ENCODE measurements at places on chromosomes 12 and 14.

DNA sequence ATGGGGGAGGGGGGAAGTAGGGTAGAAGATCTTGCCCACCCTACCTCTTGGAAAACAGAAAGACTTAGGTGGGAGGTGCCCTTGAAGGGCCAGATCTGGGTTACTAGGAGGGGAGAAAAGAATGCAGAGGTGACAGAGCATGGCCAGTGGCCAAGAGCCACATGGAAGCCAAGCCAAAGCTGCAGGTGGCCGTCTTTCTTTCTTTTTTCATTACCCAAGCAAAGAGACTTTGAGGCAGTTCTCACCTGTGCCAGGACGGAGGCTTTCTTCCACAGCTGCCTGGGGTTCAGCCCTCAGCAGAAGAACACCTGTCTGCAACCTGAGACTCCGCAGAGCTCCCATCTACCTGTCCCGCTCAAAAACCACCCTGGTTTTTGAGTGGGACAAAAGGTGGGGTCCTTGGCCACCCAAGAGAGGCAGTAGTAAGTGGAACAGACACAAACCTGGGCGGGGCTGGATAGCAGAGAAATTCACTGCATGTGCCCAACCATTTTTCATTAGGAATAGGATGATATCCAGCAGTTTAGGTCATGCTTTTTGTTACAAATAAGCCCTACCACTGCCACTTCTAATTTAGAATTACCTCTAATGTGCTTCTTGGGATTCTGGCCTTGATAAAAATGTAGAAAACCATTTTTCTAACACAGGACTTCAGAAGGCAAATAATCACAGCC is 116.5 kb downstream of the DYRK2 start:
- no peak for DNase-seq

DNA sequence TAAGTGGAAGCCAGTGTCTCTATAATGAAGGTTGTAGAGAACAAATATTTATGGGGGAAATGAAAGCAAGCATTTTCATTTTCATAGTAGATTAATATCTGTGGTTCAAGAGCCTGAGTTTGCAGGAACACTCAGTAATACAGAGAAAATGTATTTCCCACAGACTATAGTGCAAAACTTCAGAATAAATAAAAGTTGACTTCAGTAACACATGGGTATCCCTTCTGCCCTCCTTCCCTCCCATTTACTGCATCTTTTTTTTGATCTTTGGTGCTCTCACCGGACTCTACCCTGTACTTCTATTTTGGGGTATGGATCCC is 75.3 kb upstream of the AMN1 start:
- no peak for DNase-seq

DNA sequence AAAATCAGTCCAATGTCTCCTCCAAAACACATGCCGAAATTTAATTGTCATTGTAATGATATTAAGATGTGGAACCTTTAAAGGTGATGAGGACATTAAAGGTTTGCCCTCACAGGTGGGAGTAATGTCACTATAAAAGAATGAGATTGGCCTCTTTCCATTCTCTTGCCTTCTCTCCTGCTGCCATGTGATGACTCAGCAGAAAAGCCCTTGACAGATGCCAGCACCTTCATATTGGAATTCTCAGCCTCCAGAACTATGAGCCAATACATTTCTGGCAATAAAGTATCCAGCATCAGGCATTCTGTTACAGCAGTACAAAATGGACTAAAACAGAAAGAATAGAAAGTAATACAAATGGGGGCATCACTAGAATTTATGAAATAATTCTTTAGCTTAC is 609.7 kb downstream of the SLC16A7 start:
- no peak for DNase-seq

GRCh38 chr12:124808272-124808671 is 55.4 kb downstream of the SCARB1 start:
- no peak for DNase-seq

DNA sequence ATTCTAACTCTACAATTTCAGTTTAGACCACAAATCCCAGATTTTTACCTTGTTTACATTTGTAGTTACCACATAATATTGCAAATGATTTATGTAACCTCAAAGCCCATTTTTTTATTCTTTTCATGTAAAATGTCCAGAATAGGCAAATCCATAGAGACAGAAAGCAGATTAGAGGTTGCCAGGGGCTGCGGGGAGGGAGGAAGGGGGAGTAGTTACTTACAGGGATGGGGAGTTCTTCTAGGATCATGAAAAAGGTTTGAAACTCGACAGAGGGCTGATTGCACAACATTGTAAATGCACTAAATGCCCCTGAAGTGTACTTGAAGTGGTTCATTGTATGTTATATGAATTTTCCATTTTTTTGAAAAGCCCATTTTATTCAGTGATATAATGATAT is 66.5 kb downstream of the PPP2R5C start:
- DNase-seq = no peak

DNA sequence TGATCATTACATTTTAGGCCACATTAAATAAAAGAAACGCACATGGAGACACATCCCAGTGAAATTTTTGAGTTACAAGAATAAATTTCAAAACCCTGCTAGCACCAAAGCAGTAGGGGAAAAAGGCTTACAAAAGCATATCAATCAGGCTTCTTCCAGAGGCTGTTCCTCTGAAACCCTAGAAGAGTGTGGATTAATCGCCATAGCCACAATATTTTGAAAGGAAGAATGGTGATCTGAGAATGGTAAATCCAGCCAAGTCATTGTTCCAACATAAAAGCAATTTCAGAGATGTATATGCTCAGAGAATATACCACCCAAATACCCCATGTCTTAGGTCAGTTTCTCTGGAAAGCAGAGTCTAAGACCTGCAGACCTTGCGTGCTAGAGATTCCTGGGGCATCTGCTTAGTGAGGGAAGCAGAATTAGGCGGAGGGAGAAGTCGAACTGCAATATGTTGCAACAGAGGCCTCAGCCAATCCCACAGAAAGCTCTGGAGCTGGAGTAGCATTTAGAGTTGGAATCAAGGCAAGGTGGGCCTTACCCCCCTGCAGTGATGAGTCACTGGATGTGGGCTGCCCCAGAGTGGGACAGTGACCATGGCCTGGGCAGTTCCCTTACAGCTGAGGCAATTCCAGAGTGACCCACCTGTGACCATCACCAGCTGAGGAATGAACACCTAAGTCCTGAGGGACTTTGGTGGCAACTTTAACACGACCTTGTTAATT is 125.2 kb downstream of the NTF3 start:
- no peak for DNase-seq

GRCh38 chr12:129629901-129630300 is 273.9 kb downstream of the TMEM132D start:
- DNase-seq = no peak

GRCh38 chr14:68584786-68585185 is 208.1 kb downstream of the ZFP36L1 start:
- DNase-seq = no peak

DNA sequence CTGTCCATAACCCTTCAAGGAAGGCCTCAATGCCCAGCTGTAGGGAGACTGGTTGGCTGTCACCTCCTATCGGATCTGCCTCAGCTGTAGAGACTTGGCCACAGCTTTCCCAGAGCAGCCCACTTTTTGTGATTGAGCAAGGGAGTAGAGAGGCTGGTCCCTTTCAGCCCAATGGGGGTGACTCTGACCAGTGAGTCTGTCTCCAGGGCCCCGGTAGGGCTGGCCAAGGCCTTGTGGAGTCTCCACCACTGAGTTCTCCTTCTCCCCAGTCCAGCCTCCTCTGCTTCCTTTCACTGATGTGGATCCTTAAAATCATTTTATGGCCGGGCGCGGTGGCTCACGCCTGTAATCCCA is 14.5 kb upstream of the HPD start:
- DNase-seq = no peak

DNA sequence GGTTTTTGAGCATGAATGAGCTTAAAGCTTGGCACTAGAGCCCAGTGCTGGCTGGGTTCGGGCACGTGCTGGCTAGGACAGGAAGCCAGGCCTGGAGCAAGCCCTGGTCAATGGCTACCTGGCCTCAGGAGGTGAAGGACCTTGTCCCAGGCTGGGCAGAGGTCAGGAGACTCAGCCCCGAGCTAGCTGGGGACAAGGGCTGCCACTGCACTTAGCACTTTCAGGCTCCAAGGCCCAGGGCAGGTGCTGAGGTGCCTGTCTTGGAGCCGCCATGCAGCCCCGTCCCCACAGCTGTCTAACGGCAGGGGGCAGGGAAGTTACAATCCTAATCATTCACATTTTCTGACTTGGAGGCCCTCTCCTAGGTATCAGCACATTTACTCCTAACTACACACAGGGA is 4.3 kb upstream of the AQP6 start:
- DNase-seq = no peak

DNA sequence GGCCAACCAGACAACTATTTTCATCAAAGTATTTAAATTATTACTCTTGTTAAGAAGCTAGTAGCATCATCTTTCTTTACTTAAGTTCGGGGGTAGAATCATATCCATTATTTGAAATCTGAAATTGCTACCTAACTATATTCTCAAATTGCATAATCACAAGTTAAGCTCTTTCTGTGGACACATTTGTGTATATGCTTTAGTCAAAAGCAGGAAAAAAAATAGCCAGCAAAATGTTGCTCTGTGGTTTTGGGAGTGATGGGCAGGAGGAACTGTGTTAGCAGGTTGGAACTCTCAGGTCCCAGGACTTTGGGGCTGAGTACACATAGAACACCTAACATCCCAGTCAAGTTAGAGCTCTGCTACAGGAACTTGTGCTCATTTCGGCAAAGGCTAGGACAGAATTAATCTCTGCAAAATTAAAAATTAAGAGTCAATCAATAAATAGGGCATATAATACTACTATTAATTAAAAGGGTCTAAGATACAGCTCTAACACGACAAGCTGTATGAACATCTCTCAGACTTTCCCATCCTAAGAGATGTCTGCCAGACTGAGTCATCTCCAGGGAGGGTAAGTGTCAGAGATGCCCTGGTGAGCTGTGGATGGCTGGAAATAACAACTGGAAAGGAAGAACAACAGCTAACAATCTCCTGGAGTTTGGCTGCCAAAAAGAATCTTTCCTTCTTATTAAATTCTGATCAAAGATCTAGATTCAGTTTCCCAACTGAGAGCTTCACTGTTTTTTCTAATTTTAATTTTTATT is 203.5 kb upstream of the GZMB start:
- no peak for DNase-seq

DNA sequence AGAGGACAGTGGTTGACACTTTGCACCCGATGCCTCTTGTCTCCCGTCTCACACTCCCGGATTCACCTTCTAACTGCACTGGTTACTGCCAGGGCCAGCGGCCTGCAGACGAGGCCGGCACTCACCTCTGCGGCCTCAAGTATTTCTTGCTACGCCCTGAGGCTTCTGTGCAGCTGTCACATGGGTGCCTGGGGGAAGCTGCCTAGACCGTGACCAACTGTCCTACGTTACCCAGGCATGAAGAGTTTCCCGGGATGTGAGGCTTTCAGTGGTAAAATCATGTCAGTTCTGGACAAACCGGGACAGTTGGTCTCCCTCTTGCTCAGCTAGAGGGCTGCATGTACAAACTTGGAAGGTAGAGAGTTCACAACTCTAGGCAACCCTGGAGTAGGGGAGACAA is 274.5 kb downstream of the GLT1D1 start:
- no peak for DNase-seq

GRCh38 chr12:65938807-65939206 is 114.5 kb downstream of the HMGA2 start:
- DNase-seq = no peak

GRCh38 chr12:45981075-45981837 is 9.1 kb downstream of the SCAF11 start:
- no peak for DNase-seq

DNA sequence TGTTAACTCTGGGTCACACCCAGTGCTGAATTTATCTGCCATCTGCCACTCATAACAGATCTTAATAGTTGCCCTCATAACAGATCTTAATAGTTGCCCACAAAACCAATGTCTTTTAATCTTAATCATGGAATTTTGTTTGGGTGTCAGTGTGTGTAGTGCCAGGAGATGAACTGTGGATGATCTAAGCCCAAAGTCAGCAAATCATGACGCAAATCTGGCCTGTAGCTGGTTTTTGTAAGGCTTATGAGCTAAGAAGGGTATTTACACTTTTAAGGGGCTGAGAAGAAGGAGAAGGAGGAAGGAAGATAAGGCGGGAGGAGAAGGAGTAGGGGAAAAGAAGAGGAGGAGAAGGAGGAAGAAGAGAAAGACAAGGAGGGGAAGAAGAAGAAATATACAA is 10.0 kb upstream of the IL26 start:
- DNase-seq = no peak

DNA sequence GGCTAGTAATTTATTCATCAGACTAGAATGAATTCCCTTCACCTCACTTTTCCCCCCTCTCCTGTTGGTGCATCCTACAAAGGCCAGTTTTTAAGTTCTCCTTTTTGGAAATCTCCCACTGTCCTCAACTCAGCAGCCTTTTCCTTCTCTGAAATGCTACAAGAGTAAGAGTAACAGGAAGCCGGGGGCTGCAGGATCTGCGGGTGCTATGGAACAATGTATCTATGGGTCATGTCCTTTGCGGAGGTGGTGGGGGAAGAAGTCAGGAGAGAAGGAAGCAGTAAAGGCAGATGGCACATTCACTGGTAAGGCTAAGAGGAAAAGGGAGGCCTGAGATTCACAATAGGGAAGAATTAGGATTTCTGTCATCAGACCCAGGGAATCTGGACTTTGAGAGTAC is 22.2 kb upstream of the TESC start:
- DNase-seq = no peak

DNA sequence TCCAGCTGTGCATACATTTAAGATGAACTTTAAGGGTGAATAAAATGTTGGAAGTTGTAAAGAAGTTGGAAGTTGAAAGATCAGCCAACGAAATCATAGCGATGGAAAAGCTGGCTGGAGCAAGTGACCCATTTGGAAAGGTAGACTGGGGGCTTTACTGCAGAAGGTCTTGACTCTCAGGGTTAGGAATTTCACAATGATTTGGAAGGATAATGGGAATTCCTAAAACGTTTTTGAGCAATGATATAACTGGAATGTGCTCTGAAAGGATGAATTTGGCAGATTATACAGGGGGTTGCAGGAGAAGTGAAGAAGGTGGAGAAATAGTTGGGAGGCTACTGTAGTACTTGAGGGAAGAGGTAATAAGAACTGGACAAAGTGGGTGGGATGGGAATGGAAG is 27.4 kb downstream of the EMP1 start:
- DNase-seq = no peak

DNA sequence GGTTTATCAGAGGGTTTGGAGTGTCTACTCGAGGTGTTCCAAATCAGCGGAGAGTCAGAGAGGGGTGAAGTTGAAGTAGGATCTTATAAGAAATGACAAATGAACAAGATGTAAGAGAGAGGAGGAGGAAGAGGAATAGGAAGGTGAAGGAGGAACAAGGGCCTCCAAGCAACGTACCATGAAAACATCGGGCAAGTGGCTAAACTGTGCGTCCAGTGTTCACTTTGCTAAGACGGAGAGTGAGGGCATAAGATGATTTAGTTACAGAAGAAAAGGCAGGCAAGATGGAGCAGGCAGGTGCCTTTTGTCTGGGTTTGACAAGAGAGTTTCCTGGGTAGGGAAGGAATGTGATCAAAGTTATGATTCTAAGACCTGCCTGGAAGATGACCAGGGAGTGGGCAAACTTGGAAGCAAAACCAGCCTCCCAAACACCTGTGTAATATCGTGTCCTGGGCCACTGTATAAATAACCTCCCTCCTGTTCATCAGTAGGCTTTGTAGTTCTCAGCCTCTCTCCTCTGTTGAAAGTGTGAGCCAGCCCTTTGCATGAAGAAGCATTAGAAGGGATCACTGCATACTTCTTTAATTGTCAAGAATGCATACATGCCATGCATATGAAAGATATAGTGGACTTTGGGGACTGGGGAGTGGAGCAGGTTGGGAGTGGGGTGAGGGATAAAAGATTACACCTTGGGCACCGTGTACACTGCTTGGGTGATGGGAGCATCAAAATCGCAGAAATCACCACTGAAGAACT is 111.4 kb downstream of the ZFP36L1 start:
- DNase-seq = no peak

GRCh38 chr12:29314416-29314815 is 66.6 kb downstream of the ERGIC2 start:
- DNase-seq = no peak

- DNase-seq = no peak
Measured at GRCh38 chr14:71665781-71666180, 266.4 kb upstream of the RGS6 start.
